ENCODE measurements at places on chromosomes 5 and 9. TPM values are rescaled to one million over a fixed set of nuclear protein-coding genes. Genes with fewer than 3 reads are reported as not detected.
A peak's percentile ranks its signal among the peaks of the same experiment; 100 is the strongest.

The PCDH12 gene
- not detected for total RNA-seq

DNA sequence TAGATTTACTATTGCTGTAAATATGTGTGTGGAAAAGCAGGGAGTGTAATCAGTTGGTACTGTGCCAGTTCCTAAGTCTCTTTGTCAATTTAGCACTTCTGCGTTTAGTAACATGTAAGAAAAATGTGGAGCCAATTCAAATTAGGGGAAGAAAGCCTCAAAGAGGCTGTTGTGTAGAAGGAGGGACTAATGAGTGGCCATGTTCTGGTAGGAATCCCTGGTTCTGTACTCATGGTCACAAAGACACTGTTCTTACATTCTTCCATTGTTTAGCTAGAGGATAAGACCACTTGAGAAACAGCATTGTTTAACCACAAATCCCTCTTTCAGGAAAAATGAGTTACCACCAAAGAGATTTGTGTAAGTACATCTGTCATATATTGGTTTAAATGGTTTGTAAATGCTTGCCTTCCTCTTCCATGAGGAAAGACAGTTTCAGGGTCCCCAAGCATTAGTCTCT is 14.9 kb downstream of the ARHGEF28 start:
- no peak for DNase-seq

GRCh38 chr5:179235416-179236400 is 109.6 kb downstream of the ADAMTS2 start:
- DNase-seq = no peak

DNA sequence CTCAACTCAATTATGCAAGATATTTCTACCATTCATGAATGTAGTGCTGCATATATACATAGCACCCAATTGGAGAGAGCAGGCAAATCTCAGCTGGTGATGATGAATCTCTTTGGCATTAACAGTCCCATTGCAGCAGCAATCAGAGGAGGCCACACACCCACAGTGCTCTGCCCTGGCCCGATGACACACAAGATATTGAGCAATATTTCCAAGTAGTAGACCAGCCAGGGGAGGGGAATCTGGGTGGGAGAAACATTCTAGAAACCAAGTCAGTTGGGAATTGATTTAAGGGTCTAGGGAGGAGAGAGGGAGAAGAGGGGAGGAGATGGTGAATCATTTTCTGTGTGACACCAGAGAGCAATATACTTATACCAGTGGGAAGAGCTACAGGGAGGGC is 14.9 kb upstream of the C5orf63 start:
- DNase-seq = peak; percentile 94

GRCh38 chr5:111930905-111931461 is 174.0 kb upstream of the NREP start:
- peak; percentile 86 for DNase-seq

The GFI1B gene
- not detected for total RNA-seq

DNA sequence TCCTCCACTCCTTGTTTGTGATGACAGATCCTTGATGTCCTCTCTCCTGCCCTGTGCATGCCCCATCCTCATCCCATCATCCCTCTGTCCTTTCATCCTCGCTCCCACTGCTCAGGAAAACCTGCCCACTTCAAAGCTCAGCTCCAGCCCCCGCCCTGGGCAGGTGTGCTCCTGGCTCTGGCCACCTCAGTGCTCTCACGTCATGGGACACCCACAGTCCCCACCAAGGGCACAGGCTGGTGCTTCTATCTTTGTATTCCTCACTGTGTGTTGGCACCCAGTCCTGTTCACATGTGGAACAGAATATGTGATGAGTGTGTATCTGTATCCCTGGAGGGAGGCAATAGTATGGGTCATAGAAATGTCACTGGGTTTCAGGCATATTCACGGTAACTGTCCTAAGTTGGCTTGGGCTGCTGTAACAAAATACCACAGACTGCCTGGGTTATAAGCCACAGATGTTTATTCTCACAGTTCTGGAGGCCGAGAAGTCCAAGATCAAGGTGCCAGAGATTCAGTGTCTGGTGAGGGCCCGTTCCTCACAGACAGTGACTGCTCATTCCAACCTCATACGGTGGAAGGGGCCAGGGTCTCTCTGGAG is 13.5 kb downstream of the GFPT2 start:
- no peak for DNase-seq

The CYLC2 gene
- total RNA-seq = not detected

The UBE2B gene
- 96.2 TPM for total RNA-seq

The PLEKHG4B gene
- total RNA-seq = 4.2 TPM

The F2RL2 gene
- 82.9 TPM for total RNA-seq

DNA sequence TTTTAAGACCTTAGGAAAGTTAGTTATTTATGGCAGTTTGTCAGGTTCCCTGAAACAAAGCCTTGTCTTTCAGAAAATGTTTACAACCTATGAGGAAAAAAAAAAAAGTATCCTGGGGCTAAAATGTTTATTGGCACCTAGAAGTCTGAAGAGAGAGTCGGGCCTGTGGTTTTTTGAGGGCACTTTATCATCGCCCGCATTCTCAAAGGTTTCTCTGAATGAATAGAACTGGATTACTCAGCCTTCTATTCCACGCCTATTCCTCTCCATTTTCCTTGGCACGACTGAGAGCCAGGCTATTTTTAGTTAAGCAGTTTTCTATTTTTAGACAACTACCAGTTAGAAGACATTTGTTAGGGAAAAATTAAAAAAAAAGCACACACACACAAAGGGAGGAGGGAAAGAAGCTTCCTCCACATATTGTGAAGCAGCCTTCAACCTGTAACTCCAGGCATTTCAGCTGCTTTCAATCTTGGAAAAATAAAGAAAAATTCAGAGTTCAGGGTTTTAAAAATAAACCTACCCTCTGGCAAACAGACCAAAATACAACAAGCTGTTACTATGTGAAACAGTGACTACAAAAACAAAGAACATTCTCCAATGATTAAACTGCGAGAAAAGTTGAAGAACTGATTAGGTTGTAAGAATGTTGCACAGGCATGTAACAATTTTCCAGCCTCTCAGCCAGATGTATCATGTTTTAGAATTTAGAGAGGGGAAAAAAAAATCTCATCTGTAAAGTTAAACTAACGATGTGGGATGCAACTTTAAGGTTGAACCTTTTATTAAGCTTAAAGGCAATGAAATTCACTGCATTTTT is 97.0 kb downstream of the MEF2C start:
- peak; percentile 98 for DNase-seq

DNA sequence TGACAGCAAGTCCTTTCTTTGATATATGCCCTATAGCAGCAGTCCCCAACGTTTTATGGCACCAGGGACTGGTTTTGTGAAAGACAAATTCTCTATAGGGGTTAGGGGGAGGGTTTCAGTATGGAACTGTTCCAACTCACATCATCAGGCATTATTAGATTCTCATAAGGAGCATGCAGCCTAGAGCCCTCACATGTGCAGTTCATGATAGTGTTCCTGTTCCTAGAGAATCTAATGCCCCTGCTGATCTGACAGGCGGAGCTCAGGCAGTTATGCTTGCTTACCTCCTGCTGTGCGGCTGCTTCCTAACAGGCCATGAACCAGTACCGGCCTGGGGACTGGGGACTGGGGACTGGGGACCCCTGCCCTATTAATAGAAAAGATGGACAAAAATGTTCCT is 2.7 kb upstream of the RAPGEF6 start:
- no peak for DNase-seq

GRCh38 chr9:99660191-99660636 is 161.5 kb upstream of the NR4A3 start:
- no peak for DNase-seq
